ENCODE measurements at places on chromosomes 13 and 19.

DNA sequence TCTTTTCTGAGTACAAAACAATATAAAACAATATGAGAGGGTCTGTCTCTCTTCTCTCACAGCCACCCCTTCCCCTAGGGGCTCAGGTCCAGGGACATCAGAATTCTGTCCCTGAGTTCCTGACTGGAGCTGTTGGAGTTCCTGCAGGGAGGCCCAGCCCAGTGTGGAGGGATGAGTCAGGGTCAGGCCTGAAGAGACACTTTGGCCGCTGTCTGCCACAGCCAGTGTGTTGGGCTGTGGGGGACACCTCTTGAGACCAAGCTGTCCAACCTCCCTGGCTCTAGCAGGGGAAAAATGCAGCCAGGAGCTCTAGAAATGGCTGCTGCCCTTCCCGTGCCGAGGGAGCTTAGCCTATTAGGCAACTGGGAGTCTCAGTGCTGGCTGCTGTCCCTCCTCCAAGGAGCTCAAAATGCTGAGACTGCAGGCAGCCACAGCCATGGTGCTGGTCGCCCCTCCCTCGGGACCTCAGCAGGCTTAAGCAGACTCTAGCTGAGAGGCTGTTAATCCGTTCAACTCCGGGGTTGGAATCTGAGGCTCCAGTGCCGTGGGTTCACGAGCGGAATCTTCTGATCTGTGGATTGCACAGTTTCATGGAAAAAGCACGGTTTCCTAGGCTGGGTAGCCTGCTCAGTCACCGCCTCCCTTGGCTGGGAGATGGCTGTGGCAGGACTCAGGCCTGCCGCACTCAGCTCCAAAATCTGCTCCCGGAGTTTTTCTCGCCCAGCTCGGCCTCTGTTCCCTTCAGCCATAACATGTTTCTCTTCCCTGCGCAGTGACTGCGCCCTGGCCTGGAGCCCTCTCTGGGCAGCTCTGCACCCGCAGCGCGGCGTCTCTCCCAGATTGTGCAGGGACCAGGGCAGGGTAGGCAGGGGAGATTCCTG is 3.8 kb upstream of the ZNF626 start:
- peak; percentile 32 for DNase-seq

- no peak for DNase-seq
Measured at GRCh38 chr19:10637894-10638293, 12.5 kb downstream of the SLC44A2 start.

- no peak for DNase-seq
Measured at GRCh38 chr13:26255691-26256277, 1.9 kb downstream of the CDK8 start.

- no peak for DNase-seq
Measured at GRCh38 chr19:41920882-41921576, 7.2 kb downstream of the ERFL start.

DNA sequence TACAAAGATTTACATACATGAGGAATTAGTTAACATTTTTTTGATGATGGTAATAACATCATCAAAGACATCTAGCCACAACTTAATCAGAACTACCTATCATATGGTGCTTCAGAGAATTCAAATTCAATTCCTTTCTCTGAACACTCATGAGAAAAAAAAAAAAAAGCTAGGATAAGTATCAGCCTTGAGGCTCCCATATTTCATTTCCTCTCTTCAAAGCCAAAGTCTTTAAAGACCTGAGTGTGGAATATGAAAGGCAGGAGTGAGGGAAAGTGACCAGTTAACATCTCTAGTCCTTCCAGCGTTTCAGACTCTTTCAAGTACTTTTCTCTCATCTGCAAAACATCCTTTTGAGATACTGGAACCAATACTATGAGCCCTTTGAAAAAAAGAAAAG is 137.5 kb downstream of the DCLK1 start:
- DNase-seq = no peak

DNA sequence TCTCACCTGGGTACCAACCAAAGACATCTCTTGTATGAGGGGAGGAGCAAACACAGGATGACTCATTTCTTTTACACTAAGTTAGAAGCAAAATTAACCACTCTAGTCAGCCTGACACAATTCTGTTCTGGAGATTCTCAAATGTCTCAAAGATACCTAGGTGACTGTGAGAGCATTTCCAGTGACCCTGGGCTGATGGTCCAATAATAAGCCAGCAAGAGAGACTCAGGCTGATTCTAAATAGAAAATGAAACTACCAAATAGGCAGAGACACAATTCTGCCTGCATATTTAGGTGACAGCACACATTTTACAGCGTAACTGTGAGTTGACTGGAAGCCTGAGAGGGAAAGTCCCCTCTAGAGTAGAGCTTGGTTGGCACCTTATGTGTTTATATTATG is 16.3 kb downstream of the ZNF91 start:
- no peak for DNase-seq

DNA sequence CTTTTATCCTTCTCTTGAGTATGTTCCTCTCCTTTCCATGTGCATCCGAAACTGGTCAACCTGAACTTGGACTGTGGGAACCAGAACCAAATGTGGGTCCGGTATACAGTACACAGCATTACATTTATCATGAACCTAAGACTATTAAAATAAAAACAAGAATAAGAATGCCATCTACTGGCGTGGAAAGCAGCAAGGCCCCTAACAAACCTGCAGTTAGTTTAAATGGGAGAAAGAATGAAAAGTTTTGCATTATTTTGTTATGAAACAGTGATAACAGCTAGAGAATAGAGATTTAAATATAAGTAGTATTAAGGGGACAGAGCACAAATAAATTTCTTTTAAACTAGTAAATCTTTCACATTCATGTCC is 159.5 kb downstream of the RBM26 start:
- no peak for DNase-seq

DNA sequence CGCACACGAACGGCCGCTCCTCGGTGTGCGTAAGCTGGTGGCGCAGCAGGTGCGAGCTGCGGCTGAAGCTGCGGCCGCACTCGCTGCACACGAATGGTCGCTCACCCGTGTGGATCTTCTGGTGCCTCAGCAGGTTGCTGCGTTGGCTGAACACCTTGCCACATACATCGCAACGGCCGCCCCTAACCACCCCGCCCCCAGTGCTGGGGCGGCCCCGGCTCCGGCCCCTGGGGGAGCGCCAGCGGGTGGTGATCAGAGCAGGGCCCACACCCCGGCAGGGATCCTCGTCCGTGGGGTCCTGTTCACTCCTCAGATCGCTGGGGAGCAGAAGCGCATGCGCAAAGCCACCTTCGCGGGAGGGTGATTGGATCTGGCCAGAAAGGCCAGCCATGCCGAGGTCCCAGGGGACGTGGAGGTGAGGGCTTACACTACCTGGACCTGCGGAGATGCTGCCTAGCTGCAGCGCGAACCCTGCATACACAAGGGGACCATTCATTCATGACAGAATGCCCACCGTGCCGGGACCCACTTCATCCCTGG is 4.7 kb upstream of the UBE2M start:
- DNase-seq = no peak

GRCh38 chr13:72505376-72505775 is 222.1 kb downstream of the MZT1 start:
- no peak for DNase-seq

DNA sequence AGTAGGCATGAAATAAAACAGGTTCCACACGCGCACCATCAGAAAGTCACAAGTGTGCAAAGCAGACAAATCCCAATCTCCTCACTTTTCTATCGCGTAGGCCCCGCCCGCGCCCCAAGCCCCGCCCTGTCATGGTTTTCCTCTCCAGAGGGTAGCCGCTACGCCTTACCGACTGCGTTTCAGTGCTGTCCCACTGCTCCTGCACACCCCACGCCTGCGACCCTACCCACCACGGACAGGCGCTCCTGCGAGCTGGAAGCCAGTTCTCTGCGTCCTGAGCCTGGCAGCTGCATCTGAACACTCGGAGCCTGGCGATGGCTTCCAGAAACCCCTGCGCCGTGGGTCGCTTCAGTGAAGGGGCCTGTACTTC is 379 bp upstream of the ZNF470 start:
- DNase-seq = peak; percentile 46

DNA sequence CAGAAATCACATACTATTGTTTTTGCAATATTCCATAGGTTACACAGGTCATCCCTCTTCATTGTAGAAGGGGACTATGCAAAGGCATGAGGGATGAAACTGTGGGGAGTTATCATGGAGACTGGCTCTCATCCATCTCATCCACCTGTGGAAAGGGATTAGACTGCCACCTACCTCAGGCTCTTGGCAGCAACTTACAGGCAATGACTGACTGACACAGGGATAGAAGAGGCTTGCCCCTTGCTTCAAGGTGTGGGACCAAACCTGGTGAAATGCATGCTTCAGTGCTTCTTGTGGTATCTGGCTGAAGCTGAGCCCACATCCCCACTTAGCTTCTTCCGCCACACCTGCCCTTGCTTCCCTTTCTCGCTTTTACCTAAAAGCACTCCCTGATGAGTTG is 341.3 kb downstream of the GPC5 start:
- DNase-seq = no peak

- DNase-seq = no peak
Measured at GRCh38 chr19:8393871-8394250, 3.7 kb downstream of the RAB11B start.

- DNase-seq = peak; percentile 39
Measured at GRCh38 chr13:73060251-73061160, 1.7 kb downstream of the KLF5 start.

All from AG08395 (cell line).